ENCODE measurements at places on chromosomes 2 and 18. TPM values are rescaled to one million over a fixed set of nuclear protein-coding genes. Genes with fewer than 3 reads are reported as not detected.

DNA sequence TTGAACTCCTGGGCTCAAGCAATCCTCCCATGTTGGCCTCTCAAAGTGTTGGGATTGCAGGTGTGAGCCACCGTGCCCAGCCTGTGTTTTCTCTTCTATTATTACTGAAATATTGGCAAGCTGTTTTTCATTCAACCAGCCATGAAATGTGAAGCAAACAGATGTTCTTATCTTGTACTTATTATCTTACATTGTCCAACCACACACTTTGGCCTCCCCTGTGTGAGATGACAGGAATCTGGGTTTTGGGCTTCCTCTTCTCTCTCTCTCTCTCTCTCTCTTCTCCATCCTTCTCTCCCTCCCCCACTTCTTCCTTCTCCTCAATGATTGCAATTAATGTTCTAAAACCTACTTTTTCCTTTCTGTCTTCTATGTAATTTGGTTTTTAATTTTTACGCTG, 33.1 kb downstream of the RAMP1 start:
- DNase-seq, result no peak

- DNase-seq, result no peak
Measured at GRCh38 chr2:240386326-240386725, 49.1 kb upstream of the GPC1 start.

DNA sequence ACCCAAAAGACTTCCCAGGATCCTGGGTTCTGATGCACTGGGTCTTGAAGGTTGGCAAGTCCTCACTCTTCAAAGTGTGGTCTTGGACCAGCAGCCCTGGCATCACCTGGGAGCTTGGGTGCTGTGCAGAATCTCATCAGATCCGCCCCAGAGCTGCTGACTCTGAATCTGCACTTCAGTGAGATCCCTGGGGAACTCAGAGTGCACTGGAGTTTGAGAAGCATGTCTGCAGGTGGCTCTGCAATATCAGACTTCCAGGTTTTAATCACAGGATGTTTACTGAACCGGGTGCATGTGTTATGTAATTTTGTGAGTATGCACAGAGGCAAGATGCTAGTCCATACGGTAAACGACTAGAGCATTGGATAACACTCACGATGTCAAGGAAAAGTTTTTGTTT, 58.0 kb upstream of the BOD1L2 start:
- no peak for DNase-seq

DNA sequence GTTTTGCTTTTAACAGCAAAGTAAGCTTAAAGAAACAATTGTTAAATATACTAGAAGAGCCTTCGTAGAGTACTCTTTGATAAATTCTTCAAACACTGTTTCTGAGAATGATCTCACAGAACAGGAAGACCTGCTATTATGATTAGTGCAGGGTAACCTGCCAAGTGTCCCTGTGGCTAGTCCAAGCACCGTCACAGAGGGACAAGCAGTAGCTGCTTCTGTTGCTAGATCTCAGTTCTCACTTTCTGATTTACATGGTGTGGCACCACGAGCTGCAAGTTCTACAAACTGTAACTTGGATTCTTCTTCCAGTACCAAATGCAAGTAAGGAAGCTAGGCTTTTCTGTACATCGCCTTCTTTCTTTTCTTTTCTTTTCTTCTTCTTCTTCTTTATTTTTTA, 121.5 kb downstream of the PIEZO2 start:
- DNase-seq, result no peak

Gene SRD5A2
- under 0.01 TPM for total RNA-seq

- DNase-seq, result peak; percentile 16
Measured at GRCh38 chr2:20632446-20632990, 18.4 kb downstream of the HS1BP3 start.

- no peak for DNase-seq
Measured at GRCh38 chr2:6031200-6031867, 339.1 kb downstream of the SOX11 start.

GRCh38 chr2:213069531-213069930, 81.9 kb downstream of the IKZF2 start:
- DNase-seq, result peak; percentile 2

GRCh38 chr2:239431536-239431935, 30.7 kb upstream of the HDAC4 start:
- no peak for DNase-seq

Gene SLC4A5
- total RNA-seq, result 1.5 TPM

DNA sequence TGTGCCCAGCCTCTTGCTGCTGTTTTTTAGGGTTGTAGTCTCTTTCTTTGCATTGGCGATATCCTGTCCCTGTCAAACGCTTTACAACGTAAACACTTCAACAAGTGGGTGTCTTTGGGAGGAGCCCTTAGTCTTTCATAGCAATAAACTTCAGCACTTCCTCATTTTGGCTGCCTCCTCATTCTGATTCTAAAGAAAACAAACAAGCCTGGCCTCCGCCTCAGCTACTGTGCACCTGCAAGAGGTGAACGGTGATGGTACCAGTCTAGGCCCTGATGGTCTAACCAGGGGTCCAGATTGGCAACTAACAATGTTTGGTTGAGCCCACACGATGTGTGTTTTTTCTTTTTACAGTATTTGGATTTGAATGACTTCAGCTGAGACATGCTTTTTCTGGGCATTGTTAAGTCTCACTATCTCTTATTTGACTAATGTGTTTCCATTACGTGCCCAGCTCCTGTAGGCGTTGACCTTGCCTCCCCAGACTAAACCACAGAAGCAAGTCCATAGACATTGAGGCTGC, 53.2 kb upstream of the CUL3 start:
- DNase-seq, result no peak

Gene IL1R2
- total RNA-seq, result 0.50 TPM

Gene CD28
- not detected for total RNA-seq

DNA sequence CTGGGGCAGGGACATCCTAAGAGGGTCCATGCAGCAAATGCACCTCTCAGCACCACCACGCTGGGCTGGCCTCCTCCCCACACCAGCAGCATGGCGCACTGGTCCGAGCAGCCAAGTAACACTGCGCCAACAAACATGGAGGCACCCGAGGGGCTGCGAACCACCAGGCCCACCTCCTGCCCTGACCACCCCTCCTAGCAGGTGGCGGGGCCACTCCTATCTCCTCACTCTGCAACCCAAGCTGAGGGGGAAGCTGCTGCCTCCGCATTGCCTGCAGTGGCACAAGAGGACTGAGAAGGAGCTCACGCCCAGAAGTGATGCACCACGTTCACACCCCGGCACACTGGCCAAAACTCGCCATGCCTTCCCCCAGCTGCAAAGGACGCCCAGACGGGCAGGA, 94.4 kb downstream of the EIPR1 start:
- no peak for DNase-seq

DNA sequence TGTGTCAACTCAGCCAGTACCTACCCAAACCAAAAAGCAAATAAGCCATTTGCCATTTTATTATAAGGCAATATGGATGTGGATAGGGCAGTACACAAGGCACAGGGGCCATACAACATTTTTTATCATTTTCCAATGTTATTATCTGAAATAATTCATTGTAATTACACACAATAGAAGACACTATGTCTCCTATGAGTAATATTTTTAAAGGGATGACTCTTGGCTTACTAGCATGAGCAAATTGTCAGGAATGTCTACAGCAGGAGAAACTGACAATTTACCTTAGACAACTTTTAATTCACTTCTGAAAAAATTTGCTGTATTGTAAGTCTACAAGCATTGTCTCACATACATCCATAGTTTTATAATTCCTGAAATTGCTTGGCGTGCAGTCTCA, 1193.9 kb upstream of the CELF4 start:
- DNase-seq, result peak; percentile 56

- DNase-seq, result peak; percentile 84
Measured at GRCh38 chr2:160752475-160753330, 259.1 kb upstream of the RBMS1 start.

DNA sequence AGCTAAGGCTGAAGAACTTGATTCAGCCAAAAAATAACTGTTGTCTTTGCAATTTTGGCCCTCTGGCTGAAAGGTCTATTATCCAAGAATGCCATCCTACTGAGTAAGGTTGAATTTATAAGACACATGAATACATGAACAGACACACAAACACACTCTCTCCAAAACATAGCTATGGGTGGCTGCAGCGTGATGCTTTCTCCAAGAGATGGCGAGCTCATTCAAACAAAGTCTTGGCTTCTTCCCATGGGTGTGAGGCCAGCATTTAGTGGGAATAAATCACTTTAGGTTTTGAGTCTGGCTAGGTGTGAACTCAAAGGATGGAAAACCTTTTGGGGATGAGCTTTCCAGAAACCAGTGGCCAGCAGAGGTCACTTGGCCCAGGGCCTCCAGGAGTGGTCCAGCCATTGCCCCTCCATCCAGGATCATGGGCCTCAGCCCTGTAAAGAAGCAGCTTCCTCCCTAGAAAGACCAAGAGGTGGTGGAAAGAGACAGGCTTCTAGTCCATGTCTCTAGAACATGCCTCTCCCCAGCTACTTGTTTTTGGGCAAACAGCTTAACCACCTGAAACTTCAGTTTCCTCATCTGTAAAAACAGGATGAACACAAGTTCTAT, 11.0 kb upstream of the OSR1 start:
- DNase-seq, result peak; percentile 51

Gene PLEKHA3
- 6.0 TPM for total RNA-seq

DNA sequence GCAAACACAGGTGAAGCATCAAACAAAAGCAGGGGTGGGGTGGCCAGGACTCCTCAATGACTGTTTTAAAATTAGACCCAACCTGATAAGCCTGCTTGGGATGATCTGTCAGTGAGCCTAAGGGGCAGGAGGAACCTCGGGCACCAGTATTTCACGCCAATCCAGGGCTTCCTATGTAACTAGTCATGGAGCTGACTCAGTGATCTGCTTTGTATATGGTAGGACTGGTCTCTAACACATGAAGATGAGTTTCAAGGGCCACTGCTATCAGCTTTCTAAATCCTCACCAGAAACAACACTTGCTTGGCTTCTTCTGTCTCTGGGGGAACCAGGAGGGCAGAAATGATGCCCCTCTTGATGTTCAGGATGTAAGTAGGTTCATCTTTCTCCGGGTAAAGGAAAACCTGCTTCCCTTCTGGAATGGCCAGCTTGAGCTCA, 6.2 kb downstream of the APOB start:
- peak; percentile 7 for DNase-seq

DNA sequence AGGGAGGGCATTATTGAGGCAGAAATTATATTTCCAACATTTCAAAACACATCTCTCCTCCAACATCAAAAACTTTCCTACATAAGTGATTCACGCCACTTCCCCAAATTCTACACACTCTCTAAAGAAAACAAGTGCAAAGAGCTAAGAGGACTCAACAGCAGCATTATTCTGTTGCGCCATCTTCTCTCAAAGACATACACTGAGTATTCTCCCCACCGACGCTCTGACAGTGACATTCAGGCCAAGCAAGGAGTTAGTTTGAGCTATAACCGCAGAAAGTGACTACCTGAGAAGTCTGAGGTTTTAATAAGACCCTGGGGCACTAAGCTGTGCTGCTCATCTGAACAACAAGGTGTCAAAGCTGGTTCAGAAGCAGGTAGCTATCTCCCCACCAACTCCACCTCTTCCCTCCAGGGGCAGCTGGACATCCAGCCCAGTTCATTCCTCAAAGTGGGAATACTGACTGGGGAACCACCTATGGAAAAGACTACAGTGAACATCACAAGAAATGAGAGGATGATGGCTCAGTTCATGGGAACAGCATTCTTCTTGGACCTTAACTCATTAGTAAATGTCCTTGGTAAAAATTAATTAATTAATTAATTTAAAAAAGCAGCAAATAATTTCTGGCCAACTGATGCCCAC, 309.5 kb upstream of the CCDC68 start:
- DNase-seq, result no peak

DNA sequence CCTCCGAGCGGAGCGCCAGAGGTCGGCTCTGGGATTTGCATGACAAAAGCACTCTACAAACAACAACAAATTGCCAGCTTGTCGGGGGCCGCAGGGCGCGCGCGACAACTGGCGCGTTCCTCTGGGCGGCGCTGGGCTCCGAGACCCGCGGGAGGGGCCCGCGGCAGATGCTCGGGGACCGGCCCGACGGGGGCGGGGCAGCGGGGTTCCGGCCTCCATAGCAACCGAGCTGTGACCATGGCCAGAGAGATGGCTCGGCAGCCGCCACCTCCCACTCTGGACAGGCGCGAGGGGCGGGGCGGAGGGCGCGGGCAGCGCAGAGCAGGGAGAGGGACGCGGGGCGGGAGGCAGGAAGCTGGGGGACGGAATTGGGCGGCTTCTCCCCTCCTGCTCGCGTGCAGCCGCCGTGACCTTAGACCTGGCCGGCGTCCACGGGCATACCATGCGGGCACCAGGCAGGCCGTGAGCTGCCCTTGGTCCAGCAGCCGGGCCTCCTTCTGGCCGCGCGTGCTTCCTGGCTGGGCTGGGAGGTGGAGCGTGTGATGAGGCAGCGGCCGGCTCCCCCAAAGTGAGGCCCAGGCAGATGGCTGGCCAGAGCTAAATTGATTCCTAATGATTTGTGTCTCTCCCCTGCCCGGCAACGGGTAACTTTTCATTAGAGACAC, 171.5 kb downstream of the CELF4 start:
- DNase-seq, result no peak

DNA sequence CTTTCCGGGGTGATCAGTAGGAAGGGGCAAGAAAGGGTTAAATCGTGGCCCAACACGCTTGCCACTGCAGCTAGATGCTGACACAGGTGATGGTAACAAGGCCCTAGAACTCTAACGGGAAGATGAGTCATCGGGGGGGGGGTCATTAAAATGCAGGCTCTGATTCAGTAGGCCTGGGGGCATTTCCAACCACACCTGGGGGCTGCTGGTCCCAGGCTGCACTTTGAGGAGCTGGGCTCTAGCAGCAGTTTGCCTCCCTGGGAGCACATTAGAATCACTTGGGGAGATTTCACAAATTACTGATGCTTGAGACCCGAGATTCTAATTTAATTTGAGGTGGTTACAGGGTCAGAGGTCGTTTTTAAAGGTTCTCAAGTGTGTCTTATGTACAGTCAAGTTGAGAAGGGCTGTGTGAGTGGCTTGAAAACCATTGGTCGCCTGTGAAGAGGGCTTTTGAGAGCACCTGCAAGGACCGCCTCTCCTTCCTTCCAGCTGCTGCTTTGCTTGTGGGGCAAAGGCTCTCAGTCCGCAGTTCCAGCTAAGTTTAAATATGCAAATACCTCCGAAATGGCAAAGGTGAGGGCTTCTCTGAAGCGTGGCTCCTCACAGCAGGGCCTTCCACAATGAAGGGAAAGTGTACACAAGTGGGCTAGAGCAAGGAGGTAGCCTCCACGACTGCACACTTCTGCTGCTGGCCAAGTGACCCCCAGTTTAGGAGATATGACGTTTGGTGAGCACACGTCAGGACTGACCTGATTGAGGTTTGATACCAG, 128.0 kb upstream of the MSH6 start:
- peak; percentile 45 for DNase-seq

DNA sequence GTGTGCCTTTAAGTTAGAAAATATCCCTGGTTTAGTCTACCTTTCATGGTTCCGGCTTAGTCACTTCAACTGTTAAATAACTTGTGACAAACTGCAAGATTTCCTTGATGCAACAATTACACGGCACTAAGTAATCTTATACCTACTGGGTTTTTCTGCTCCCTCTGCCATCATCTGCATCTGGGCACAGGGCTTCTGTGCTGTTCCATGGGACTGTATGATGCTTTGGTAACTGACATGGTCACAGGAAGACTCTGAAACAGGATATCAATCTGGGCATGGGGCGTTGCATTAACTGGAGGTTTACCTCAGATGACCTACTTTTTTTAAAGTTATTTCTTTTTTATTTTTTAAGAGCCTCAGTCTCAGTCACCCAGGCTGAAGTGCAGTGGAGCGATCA, 365.4 kb downstream of the SS18 start:
- no peak for DNase-seq

Data from mammary epithelial cell (primary cell).